Activated T-helper 1 cell treated with anti-CD3 and anti-CD28 coated beads, Interleukin-2, amount 50 U/mL, for 16 hours (primary cell): ENCODE measurements at places on chromosomes 2 and 18.

GRCh38 chr2:104092886-104093285 lies 761.0 kb upstream of the POU3F3 start:
- DNase-seq, result no peak

- DNase-seq, result no peak
Measured at GRCh38 chr2:67046591-67046990, 350.5 kb upstream of the ETAA1 start.

DNA sequence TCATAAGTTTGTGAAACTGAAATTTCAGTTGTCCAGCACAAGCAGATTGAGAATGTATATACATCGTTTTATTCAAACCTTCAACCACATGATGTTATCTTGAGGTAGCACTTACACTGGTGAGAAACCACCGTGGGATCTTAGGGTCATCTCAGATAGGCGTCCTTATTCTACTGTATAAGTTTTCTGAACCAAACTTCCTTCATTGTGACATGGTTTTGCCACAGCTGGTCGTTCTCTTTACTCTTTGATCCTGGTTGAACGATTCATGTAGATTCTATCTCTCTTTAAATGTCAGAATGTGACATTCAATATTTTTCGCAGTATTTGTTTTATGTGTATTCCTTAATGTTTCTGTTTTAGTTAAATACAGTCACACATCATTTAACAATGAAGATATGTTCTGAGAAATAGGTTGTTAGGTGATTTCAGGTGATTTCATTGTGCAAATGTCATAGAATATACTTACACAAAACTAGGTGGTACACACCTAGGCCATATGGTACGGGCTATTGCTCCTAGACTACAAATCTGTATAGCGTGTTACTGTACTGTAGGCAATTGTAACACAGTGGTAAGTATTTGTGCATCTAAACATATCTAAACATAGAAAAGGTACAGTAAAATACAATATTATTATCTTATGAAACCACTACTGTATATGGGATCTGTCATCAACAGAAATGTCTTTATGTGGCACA lies 17.9 kb upstream of the ARHGAP25 start:
- no peak for DNase-seq

DNA sequence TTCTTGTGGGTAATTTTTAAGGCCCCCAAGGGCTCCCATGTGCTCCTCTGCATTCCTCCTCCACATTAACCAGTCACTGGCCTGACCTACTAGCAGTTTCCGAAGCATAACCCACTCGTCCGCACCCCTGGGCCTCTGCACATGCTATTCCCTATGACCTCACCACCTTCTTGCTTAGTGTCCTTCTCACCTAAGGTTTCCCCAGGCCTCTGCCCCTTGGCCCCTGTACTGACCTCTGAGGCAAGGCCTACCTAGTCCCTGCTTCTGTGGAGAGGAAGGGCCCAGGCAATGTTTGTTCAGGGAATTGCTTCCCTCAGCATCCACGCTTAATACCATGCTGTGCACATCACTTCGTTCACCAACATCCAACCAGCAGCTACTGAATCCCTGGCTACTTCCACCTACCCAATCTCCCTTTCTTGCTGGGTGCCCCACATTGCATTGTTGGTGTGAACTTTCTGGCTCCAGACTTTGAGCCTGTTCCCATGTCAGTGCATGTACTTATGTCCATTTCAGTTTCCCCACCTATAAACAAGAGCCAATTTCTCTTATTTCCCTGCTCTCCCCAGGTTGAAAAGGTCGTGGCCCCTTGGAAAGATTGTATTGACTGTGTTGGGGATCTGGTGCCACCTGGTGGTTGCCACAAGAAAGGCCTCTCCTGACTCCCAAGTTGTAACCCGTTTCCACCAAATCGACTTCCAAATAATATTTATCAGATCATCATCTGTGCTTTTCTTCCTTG lies 19.2 kb upstream of the TMEM177 start:
- DNase-seq, result no peak

DNA sequence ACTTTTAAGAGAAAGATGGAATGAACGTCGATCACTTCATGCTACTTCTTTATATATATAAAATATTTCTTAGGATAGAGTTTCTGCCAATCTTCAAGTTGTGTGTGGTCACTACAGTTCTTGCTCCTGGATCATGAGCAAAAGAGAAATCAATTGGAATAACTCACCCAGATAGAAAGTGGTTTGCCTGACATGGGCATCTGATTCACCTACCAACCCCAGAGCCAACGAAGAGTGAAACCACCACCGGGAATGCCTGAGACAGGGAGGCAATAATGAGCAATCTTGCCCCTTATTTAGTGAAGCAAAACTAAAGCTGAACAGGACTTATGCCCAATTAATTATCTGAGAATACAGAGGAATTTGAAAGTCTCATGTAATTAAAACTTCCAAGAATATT lies 250.2 kb upstream of the REG3G start:
- no peak for DNase-seq
